ENCODE measurements at places on chromosomes 3 and 15.

GRCh38 chr3:96961576-96961975 lies 147.2 kb downstream of the EPHA6 start:
- DNase-seq = peak; percentile 25

GRCh38 chr3:101138817-101139216 lies 145.6 kb upstream of the ABI3BP start:
- DNase-seq = no peak

GRCh38 chr3:60045686-60046085 lies 995.9 kb upstream of the CFAP20DC start:
- no peak for DNase-seq

DNA sequence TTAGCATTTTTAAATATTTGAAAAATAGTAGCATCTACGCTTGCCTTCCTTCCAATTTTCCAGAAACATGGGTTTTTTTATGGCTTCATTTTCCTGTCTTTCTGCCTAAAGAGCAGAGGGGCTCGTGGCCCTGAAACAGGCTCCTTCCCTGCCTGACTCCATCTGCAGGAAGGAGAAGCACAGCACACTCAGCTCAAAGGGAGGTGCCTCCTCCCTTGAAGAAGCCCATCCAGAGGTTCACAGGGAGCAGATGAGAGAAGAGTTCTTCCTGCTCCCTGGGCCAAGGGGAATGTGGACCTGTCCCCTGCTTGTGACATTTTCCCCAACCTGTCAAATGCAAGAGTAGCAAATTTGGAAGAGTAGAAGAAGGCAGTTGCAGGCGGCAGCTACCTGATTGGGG lies 55.8 kb downstream of the BBX start:
- no peak for DNase-seq

DNA sequence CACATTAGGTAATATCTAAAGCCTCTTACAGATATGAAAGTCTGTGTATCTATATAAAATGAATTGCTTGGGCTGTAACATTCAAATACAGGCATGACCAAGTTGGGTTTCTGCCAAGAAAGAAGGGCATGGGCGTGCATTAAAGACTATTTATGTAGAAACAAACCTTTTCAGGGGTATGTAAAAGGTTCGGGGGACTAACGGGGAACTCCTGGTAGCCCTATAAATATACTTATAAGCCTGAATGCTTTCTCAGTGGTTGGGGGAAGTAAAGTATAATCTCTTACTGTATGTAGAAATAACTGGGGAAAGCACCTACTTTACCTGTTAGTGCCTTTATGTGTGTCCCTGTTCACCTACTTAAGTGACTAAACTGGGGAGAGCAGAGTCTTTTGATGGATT lies 154.5 kb upstream of the TBL1XR1 start:
- no peak for DNase-seq

- no peak for DNase-seq
These were observed 295.1 kb downstream of the FOXP1 start for GRCh38 chr3:71288269-71288930.

DNA sequence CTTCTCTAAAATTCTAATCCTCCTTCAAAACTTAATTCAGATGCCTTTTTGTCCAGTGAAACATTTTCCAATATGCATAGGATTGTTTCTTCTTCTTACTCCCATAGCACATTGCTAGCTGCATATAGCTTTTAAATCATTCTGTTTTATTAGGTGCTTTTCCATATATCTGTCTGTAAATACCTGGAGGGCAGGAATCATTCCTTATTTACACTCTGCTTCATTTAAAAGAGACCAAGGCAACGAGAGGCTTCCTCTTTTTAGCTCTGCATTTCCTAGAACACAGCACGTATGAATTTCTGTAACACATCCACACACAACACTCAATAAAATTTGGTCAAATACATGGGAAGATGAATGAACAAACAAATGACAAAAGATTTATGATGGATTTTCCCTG lies 43.5 kb upstream of the KPNA4 start:
- DNase-seq = no peak

- DNase-seq = no peak
These were observed 41.3 kb downstream of the WHAMM start for GRCh38 chr15:82850731-82851130.

DNA sequence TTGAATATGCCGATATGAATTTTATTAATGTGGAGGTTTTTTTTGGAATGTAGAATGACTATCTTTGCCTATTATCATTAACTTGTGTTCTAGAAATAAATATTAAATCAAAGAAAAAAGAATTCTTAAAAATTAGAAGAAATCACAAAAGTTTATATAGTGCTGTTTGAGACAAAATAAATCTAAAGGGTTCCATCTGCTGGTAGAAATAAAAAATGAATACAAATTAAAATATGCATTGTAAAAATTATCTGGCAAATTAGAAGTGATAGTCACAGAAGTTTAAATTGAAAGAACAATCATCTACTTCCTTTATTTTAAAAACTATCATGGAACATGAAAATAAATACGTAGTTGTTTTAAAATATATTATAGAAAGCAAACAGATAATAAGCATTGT lies 22.7 kb upstream of the ZBTB20 start:
- DNase-seq = no peak

DNA sequence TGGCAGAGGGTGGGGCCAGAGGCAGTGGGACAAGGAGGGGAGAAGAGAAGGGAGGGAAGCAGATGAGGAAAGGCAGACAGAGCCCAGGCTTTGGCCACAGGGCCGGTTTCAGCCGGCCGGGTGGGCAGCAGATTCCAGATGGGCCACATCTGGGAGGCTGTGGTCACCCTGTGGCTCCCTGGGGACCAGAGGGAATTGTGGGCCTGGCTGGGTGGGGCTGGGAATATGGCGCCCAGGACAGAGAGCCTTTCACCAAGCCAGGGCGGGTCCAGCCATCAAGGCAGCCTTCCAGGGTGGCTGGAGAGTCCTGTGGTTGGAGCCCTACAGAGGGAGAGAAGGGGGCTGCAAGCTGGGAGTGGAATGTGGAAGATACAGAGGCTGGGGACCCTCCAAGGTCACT lies 18.9 kb downstream of the PTH1R start:
- no peak for DNase-seq

GRCh38 chr3:143712522-143712921 lies 135.7 kb downstream of the SLC9A9 start:
- DNase-seq = no peak

- peak; percentile 88 for DNase-seq
These were observed 77.3 kb upstream of the MAGI1 start for GRCh38 chr3:66115858-66116654.

GRCh38 chr3:188728371-188728896 lies 443.3 kb upstream of the TPRG1 start:
- no peak for DNase-seq

- no peak for DNase-seq
These were observed 381.6 kb downstream of the EPHA3 start for GRCh38 chr3:89488800-89489580.

GRCh38 chr3:135218304-135218703 lies 423.2 kb downstream of the EPHB1 start:
- DNase-seq = no peak

DNA sequence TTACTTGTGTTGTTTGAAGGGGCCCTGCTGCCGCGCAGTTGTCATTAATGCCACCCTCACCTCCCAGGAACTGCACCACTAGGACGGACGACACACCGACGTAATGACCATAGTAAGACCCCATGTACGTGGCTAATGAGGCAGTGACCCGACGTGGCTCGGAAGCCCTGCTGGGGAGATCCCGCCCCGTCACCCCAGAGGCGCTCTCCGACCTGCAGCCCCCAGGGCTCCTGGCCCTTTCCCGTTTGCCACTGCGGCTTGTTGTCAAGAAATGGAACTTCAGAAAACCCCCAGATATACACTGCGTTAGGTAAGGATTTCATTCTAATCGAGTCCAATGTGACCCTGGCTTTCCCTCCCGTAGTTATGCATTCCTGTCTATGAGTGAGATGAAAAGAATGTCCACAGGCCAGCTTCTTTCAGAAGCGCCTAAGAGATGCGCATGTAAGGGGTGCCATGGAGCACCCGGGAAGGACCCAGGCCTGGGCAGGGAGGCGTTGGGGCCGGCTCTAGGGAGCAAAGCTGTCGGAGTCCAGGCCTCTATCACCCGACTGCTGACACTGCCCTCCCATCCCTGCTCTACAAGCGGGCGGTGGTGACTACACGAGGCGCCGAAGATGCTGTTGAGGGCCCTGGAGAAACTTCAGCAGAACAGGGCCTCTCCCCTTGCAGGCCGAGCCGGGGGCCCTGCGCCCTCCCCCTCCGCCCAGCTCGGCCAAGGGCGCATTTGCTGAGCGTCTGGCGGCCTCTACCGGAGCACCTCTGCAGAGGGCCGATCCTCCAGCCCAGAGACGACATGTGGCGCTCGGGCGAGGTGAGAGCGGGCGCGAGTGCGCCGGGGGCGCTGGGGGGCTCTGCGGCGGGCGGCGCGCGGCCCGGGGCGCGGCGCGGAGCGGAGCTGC lies at the start of gene GABRA5:
Gene GABRA5, plus strand, starts transcription at position 765 of the 902 bp plus-strand sequence. CDS start 2,187 bp downstream, outside the sequence.
- DNase-seq = no peak

DNA sequence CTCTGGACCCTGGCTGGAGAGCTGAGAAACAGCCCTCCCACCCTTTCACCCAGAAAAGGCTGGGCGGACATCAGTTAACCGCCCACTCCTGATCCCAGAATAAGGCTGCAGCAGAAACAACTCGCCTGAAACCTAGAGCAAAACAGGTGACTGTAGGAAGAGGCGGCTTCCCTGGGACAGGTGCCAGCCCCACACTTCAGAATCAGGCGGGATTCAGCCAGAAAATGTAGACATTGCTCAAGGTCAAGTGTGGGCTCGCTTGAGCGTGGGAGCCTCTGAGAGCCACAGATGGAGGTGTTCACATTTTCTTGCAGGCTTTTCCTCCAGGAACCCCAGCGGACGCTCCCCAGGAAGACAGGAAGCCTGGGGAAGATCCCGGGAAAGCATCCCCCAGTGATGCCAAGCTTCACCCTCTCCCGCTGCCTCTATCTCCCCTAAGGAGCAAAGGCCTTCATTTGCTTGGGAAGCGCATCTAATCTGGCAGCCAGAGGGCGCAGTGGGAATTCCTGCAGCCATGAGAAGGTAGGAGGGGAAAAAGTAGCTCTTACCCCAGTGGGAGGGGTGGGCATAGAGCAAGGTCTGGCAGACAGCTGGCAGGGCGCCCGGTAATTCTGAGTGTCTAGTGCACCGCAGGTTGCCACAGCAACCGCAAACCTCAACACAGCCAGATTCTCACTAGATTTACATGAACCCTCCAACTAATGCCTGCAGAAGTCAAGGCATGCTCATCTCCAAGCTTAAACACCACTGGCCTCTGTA lies 77.7 kb downstream of the OCA2 start:
- DNase-seq = peak; percentile 2

DNA sequence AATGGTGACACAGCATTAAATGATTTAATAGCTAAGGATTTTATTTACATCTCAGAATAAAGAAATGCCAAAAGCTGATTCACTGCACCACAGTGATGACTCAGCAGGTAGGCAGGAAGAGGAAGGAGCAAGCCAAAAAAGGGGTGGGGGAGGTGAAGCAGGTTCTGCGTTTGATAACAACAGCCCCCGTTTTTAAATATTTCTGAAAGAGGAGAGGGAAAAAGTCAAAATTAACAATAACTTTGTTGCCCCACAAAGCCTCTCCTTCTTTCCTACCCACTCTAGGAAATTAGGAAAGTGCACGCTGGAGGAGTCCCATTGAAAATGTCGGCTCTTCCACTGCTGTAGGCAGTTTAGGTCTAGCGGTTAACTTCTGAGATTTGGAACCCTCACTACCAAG lies 9.9 kb upstream of the CCDC54 start:
- DNase-seq = peak; percentile 72

DNA sequence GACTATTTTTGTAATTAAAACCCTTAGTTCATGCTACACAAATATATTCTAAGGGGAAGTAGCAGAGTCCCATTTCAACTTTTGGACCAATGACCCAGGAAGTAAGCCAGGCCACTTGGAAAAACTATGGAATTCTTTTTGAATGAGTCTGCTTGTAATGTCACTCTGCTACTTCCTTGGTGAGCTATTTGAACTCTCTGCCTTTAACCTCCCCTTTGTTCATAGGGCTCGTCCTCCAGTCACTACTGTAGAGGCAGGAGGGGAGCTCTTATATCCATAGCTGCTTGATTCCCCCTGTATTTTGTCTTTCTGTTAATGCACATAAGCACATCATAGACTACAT lies 119.6 kb downstream of the UACA start:
- DNase-seq = no peak

- no peak for DNase-seq
These were observed 81.6 kb downstream of the KLF15 start for GRCh38 chr3:126275620-126275904.

- no peak for DNase-seq
These were observed 57.7 kb upstream of the BLM start for GRCh38 chr15:90659481-90659880.

- DNase-seq = no peak
These were observed 459.6 kb upstream of the NECTIN3 start for GRCh38 chr3:110612045-110612444.

DNA sequence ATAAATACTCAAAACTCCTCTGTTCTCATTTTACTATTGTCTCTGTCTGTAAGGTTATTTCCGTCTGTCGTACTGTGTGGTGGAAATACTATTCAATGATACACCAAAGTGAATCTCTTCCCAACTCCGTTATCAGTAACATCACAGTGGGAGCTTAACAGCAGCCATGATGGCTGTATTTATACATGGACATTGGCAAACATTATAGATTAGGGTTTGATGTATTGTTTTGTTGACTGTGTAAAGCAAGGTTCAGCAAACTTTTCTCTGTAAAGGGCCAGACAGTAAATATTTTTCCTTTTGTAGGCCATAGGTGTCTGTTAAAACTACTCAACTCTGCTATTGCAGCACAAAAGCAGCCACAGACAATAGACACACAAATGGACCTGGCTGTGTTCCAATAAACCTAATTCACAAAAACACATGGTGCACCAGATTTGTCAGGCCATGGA lies 23.2 kb downstream of the LIPC start:
- DNase-seq = no peak

- DNase-seq = no peak
These were observed 16.1 kb upstream of the DCBLD2 start for GRCh38 chr3:98917608-98918007.

- peak; percentile 56 for DNase-seq
These were observed 31.6 kb downstream of the COL8A1 start for GRCh38 chr3:99669879-99670555.

GRCh38 chr3:161422171-161422700 lies 50.9 kb upstream of the SPTSSB start:
- no peak for DNase-seq

GRCh38 chr3:156626104-156626503 lies 48.3 kb upstream of the TIPARP start:
- peak; percentile 92 for DNase-seq

- no peak for DNase-seq
These were observed 86.8 kb downstream of the LARS2 start for GRCh38 chr3:45475145-45475544.

Data from mammary epithelial cell (primary cell).